ENCODE measurements at places on chromosomes 13 and 19.

- no peak for DNase-seq
These were observed 42.0 kb upstream of the RXFP2 start for GRCh38 chr13:31697290-31697689.

DNA sequence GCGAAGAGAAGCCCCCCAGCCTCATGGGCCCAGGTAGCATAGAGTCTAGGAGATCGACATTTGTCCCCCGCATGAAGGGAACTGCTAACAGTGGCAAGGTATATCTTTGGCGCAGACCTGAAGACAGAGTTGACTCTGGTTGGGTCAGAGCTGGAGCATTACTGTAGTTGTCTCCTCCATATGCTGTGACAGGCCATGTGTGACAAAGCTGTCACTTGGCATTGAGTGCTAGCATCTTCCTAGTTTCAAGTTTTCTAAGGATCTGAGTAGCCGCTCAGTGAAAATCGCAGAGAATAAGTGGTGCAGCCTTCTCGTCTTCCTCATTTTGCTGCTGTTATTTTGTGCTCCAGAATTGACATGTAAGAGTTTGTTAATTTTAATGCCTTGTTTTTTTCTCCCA lies 189.4 kb upstream of the RNF113B start:
- DNase-seq: no peak

GRCh38 chr13:101835920-101836319 lies 383.4 kb downstream of the ITGBL1 start:
- no peak for DNase-seq

DNA sequence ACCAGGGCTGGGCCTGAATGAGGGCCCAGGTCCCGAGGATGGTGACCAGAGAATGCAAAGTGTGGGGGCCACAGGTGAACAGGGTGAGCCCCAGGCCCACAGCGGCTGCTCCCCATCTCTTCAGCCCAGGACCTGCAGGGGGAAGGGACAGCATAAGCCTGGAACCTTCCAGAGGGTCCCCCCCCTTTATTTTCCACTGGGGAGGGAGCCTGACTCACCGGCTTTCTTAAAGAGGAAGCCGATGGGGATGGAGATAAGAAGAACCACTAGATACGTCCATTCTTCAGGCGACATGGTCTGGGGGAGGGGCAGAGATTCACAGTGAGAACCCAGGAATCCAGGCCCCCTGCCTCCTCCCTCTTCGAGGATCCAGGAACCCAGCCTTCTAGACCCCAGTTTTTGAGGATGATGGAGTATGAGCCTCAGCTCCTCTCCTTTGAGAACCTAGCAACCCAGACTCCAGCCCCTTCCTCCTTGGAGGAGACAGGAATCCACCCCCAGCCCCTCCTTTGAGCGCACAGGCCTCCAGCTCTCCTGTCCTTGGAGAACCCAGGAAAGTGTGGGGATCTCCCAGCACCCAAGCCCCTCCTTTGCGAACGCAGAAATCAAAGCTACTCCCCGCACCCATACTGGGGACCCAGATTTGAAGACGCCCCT lies 1.0 kb downstream of the MBOAT7 start:
- DNase-seq: peak; percentile 62

DNA sequence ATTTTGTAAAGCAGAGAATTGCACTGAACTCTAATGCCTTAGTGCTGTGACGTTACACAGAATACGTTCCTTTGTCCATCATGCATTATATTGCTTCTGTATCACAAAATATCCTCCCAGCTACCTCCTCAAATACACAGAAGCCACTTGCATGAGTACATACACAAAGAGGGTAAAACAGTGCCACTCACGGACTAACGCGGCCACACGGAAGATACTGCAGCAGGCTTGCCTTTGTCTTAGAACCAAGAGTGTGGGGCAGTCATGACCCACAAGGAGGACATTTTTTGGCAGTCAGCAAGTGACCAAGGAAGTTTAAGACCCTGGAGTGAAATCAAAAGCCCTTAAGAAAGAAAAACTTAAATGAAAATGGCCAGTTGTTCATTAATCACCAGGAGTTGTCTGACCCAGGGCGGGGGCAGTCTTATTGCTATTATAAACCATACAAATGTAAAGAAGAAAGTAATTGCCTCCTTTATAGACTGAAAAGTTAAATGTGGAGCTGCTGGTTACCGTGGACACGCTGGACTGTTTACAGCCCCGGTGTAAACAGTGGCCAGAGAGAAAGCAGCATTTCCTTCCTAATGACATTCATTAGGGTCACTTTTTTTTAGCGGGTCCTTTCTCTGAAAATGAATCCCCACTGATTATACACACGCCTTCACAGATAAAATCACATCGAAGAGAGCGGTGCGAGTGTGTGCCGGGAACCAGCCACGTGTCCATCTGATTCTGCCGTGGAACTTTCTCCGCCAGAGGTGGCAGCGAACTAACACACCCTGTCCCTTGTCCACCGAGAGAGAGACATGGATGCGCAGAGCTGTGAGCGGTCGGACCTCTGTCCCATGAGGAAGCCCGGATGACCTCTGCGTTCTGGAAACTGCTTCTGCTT lies 66.8 kb downstream of the SOX1 start:
- no peak for DNase-seq

DNA sequence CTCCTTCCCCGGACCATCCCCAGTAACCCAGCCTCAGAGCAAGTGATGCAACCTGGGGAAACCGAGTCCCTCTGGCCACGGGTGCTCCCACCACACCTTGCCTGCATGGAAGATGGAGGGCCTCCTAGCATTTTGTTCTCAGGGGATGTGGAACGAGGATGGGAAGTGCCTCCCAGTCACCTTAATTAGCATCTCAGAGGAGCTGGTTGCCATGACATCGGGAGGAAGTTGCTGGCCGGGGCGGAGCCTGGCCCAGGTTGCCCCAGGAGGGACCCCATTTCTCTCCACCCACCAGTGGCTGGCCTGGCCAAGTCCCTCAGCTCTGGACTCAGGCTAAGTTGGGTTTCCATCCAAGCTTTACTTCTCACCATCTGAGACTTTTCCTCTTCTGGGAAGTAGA lies 24.1 kb upstream of the PTPRS start:
- DNase-seq: no peak

- DNase-seq: no peak
These were observed 21.5 kb upstream of the ZNF420 start for GRCh38 chr19:37056776-37057175.

DNA sequence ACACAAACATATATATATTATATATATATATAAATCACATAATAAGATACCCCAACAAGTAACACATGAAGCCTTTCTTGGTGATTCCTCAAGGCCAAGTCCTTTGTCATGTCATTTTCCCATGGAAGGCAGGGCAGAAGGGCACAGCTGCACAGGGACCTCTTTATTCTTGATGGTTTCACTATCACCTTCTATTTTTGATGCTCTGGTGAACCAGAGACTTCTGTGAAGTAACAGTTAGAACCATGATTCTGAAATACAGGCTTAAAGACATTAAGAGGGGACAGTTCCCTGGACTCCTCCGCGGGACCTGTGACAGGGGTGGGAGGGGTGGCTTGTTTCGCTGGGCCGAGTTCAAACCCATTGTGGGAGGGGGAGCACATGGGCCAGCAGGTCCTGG lies 104.0 kb downstream of the DGKH start:
- no peak for DNase-seq
